ENCODE measurements at places on chromosomes 3 and 15.

DNA sequence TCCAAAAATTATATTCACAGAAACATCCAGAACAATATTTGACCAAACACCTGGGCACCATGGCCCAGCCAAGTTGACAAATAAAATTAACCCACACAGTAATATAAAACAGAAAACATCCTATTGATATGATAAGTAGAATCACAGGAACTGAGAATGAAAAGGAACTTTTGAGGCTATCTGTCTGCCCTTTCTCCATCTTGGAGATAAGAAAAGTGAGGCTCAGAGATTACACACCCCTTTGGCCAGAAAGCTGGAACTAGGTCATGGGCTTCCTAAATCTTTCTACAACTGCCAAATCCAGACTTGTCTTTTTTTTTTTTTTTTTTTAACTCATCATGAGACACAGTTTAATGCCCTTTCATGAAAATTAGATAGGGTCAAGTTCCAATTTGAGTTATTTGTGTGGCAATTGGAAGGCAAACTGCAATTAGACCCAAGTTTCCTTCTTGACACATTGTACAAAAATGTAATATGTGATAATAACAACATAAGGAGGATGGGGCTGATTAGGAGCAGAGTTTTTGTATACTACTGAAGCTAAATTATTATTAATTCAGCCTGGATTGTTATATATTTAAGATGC, 137.2 kb downstream of the RPL22L1 start:
- no peak for DNase-seq

DNA sequence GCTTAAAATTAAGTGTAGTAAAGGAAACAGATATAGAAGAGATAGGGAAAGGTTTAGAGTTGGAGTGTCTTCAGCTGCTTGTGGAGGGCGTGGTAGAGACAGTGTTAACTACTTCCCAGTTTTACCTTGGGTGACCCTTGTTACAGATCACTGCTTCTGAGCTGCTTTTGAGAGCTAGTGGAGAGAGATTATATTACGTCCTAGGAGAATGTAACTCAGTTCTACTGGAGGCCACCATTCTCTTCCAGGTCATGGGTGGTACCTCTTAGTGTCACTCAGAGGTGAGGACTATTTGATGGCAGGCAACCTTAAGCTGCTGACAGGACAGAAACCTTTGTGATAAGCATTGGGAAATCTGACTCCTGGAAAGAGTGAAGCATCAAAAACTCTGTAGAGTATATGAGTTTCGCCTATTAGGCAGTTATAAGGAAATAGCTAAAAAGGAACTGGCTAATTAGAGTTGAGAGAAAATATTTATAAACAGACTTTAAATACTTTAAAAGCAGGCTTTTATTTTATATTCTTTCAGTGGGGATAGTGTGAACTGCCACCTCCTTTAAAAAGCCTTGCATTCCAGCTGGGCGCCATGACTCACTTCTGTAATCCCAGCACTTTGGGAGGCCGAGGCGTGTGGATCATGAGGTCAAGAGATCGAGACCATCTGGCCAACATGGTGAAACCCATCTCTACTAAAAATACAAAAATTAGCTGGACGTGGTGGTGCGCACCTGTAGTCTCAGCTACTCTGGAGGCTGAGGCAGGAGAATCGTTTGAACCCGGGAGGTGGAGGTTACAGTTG, 106.5 kb downstream of the ZNF609 start:
- no peak for DNase-seq

DNA sequence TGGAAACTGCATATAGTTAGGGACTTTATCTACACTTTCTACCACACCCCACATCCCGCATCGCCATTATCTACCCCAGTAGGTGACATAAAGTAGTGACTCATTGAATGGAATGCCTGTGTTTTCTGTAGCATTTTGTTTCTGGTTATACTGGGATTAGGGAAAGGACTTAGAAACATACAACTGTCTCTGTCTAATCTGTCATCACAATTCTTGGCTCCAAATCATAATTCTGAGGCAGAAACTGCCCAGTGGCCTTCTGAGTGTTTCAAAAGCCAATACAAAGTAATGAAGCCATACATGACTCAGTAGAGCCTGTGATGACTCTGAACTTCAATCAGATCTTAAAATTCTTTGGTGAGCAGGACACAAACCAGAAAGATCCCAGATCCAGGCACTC, 115.7 kb upstream of the CHRM5 start:
- DNase-seq: no peak

DNA sequence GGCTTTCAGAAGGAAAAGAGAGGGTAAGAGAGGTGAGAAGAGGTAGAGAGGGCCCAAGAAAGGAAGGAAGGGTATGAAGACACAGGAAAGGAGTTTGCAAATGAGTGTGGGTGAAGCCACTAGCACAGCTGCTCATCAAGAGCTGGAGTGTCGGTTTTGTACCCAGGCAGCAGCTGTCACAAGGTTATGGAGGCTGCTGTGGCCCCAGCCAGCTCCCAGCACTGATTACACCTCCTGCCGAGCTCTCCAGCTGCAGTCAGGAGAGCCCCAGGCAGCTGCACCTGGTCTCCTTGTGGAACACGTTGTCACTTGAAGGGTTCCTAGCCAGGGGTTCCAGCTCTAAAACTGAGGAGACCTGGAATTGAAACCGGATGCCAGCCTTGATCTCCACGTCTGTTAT, 60.4 kb upstream of the CHD2 start:
- DNase-seq: no peak

- no peak for DNase-seq
These were observed 1560.4 kb downstream of the OTOL1 start for GRCh38 chr3:163056874-163057497.

DNA sequence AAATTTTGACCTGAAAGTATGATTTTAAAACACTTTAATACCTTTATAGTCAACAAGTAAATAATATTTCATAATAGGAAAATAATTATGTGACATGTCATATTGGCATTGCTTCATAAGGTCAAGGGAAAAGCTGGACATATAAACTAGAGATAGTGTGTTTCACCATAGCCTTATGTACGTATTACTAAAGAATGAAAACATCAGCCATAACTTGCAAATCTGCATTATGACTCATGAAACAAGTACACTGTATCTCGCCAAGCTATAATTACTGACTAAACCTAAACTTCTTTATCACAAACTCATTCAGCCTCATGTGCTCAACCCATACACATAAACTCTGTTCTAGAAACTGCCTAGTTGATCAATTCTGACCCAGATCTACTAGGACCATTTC, 950.1 kb downstream of the FHIT start:
- no peak for DNase-seq

DNA sequence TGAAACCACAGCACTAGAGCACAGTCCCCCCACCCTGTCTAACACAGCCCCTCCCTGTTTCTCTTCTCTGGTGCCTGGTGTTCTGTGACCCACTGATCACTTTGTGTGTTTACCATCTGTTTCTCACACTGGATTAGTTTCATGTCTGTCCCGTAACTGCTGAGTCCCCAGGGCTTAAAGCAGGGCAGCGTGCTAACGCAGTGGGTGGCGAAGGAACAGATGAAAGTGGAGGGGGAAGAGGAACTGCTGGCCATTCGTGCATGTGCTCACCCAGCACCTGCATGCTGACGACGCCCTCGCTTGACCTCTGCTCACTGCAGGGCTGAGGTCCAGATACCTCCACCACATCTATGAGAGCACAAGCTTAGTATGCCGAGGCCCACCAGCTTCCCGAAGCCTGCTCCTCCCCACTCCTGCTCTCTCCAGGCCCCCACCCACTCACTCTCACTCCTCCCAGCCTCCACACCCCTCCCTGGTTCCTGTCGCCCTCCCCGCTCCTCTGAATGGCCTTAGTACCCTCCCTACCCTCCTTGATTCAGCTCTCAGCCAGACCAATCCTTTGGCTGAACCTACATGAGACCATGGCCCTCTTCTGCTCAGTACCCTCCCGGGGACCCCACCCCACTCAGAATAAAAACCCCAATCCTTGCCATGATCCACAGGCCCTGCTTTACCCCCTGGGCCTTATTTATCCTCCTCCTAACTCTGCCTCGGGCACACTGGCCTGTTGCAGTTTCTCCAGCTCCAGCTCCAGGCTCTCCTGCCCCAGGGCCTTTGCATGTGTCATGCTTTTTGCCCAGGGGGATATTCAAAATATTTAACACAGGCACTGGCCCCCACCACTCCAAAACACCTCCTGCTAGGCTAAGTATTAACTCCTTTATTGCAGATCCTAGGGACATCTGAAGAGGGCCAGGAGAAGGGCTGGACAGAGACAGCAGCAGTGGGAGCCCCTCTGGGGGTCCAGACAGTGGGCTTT, 15.1 kb upstream of the IQSEC1 start:
- no peak for DNase-seq

DNA sequence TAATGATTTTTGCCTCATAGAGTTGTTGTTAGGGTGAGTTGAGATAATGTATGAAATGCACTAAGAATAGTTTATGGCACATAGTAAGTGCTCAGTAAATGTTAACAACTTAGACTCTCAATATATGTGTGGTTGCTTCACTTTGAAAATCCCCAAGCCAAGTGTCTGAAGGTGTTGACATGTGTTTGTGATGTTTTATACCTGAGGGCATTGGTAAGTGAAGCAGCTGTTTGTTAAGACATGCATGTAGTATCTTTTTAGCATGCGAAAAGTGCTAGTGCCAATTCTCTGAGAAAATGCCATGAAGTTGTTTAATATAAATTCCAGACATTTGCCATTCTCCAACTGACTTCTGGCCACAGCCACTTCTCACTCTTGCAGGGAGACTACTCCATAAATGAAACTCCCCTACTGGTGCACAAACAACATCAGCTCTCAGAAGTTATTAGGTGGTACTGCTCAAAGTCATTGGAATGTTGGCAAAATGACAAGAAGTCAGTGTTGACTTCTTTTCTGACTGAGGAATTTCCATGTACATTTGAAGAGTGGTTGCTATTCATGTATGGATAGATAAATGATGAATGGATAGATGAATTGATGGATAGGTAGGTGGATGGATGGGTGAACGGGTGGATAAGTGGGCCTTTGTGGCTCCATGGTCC, 103.6 kb upstream of the NUDT16 start:
- no peak for DNase-seq

GRCh38 chr3:12014613-12015012, 10.4 kb downstream of the SYN2 start:
- no peak for DNase-seq

GRCh38 chr3:114213627-114214541, 23.5 kb downstream of the ZNF80 start:
- no peak for DNase-seq

Data from substantia nigra (tissue), 51 donors.